Neuronal stem cell (in vitro differentiated cells): ENCODE measurements at places on chromosomes 12 and 14.

DNA sequence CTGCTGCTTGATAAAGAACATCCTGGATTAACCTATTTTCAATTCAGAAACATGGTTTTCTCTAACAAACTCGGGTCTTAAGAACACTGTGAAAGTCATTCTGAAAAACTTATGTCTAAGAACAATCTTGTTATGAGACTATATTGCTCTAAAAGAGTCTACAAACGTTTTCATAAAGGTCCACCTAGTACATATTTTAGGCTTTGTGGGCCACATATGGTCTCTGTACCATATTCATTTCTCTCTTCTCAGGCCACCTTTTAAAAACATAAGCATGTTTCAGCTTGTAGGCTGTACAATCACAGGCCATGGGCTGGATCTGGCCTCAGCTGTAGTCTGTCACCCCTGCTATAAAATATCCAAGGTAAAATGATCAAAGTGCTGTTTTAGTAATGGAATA, 39.9 kb downstream of the PPP4R3A start:
- no peak for DNase-seq

DNA sequence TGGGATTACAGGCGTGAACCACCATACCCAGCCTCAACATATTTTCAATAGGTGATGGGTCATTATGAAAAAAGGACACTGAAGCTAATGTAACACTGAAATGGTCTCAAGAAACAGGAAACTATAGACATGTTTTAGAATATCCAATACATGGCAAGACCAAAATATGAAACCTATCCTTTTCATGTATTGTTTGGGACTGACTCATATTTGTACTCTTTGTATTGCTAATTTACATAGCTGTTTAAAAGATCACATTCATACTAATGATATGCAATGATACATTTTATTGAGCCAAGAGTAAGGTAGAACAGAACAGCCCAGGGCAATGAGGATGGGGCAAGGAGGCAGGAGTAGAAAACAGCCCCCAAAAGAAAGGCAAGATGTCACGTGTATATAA, 32.6 kb downstream of the RESF1 start:
- no peak for DNase-seq

DNA sequence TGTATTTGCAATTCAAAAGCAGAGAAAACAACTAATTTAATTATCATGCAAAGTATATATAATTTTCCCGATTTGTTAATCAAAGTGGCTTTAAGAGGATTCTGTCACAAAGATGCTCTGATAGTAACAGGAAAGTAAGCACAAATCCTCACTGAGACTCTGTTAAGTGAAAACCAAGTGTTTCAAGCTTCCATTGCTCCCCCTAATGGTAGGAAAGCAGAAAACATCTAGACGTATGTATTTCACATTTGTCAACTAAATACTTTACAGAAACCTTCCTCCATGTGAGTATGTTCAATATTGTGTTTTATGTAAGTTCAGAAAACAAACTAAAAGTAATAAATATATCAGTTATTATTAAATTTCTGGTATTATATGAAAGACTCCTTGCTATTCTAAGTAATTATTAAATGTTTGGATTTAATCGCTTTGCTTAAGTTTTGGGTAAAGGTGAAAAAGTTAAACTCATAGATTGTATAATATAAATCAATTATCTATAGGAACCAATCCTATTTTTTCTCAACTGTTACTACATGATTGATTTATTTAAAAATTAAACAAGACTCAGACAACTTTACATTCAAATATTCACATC, 1.5 kb upstream of the NTS start:
- peak; percentile 51 for DNase-seq

GRCh38 chr12:132030367-132031038, 80.8 kb downstream of the EP400 start:
- DNase-seq, result no peak

GRCh38 chr14:74133833-74134481, 49.2 kb downstream of the LIN52 start:
- no peak for DNase-seq

GRCh38 chr12:12505544-12506495, 56.8 kb downstream of the DUSP16 start:
- no peak for DNase-seq

DNA sequence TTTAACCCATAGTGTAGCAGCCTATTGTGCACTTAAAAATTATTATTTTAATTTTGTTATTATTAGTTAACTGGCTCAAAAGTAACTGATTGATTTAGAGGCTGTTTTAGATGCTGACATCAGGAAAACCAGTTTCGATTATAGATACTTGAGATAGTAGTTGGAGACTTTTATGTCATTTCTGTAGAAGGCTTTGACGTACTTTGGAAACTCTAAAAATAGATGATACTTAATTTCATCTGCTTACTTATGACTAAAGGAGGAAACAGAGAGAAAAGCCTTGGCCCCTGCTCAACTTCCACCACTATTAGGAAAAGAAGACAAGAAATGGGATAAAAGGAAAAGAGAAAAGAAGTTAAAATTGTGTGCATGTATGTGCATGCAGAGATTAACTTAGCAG, 219.3 kb upstream of the HMGA2 start:
- DNase-seq, result no peak

- no peak for DNase-seq
Observed at GRCh38 chr14:94088516-94088915, 7.4 kb downstream of the IFI27L1 start.

GRCh38 chr14:92551044-92551841, 37.7 kb downstream of the RIN3 start:
- no peak for DNase-seq

GRCh38 chr12:109845824-109846205, 12.6 kb upstream of the TRPV4 start:
- no peak for DNase-seq

- DNase-seq, result no peak
Observed at GRCh38 chr12:29176941-29177340, 27.9 kb downstream of the FAR2 start.

GRCh38 chr12:48061938-48062719, 43.8 kb downstream of the SENP1 start:
- DNase-seq, result peak; percentile 33

DNA sequence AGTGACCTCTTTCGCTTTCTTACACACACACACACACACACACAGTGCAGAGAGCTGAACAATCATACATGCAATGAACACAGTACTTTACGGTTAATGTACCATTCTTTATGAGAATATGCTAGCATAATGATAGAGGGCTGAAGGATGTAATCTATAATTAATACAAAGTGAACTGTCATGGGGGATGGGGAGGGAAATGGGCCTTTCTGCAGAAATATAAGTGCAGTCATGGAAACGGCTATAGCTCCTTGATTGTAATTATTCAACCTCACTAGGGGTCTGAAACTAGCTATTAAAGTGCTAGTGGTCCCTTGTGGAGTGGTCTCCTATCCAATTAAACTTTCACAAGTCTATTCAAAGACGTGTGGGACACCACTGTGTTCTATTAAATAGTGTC, 443.2 kb upstream of the FOXG1 start:
- no peak for DNase-seq

- no peak for DNase-seq
Observed at GRCh38 chr14:104280085-104280901, 141.9 kb downstream of the KIF26A start.

DNA sequence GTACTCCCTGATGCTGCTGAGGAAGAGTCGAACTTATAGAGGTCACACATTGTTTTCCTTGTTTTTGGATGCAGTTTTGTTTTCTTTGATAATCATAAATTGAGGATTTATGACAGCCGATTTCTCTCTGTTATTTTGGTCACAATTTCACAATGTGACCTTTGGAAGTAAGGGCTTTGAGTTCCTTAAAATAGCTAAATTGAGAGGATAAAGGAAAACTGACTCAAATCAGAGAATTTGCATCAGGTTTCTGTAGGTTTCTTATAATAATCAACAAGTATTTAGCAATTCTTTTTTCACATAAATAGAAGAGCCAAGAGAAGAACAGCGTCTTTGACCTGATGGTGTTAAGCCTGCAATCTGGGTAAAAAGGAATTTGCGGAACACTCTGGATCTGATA, 66.1 kb downstream of the ETV6 start:
- no peak for DNase-seq

DNA sequence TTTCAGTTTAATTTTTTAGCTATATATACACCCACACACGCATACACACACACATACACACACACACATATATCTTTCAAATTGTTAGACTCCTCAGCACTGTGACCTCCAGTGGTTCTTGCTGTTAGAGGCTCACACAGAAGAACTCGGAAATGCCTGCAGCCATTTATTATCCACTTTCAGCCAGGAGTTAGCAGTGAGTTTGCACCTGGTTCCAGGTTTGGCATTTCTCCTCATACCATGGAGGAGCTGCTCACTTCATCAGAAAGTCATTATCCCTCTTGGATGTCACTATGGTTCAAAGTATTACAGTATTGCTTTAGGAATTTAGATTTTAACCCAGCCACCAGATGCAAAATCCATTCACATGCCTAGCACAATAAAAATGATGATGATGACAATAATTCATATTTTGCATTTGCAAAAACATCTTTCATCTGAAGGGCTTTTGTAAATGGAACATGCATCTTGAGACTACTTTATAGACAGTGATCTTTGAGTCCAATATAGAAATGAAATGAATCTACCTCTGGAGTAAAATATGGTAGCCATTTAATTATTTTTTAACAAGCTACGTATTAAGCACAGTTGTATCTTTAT, 42.3 kb downstream of the NPAS3 start:
- no peak for DNase-seq

DNA sequence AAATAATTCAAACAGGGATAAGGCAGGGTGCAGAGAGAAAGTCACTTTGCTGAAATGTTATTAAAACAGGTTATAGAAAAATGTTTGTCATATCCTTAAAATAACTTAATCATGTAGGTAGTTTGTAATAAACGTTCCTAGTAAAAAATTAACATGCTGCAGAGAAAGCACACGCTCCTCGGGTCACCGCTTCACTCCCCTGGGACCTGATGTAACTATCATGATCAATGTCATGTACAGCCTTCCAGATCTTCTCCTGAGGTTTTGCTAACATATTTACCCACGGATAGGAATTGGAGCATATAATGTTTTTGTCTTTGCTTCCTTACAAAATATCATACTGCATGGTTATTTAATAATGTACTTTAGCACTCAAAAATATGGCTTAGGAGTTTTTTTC, 285.1 kb upstream of the TMEM132C start:
- no peak for DNase-seq

DNA sequence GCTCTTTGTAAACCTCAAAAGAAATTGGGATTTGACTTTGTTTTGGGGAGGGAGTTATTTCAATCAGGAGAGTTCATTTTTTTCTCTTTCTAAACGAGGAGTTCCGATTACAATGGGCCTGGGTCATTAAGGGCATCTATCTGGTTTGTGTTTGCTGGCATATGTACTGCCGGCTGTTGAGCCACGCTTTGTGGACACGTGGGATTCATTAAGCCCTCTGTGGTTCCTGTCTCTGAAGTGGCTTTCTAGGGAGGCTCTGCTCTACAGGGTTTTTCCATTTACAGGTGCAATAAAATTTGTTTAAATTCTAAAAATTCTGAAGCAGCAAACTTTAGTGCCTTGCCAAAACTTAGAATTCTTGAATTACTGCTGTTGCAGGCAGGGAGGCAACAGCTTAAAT, 57.9 kb downstream of the GNS start:
- no peak for DNase-seq

GRCh38 chr14:97353102-97353501, 555.9 kb downstream of the VRK1 start:
- no peak for DNase-seq

GRCh38 chr12:48969833-48970701, 1.5 kb downstream of the WNT10B start:
- DNase-seq, result no peak

- no peak for DNase-seq
Observed at GRCh38 chr12:6899837-6900519, 4.6 kb upstream of the LRRC23 start.

- DNase-seq, result no peak
Observed at GRCh38 chr14:25759920-25760655, 710.1 kb upstream of the STXBP6 start.

- no peak for DNase-seq
Observed at GRCh38 chr12:52419656-52420055, 13.5 kb upstream of the KRT82 start.

DNA sequence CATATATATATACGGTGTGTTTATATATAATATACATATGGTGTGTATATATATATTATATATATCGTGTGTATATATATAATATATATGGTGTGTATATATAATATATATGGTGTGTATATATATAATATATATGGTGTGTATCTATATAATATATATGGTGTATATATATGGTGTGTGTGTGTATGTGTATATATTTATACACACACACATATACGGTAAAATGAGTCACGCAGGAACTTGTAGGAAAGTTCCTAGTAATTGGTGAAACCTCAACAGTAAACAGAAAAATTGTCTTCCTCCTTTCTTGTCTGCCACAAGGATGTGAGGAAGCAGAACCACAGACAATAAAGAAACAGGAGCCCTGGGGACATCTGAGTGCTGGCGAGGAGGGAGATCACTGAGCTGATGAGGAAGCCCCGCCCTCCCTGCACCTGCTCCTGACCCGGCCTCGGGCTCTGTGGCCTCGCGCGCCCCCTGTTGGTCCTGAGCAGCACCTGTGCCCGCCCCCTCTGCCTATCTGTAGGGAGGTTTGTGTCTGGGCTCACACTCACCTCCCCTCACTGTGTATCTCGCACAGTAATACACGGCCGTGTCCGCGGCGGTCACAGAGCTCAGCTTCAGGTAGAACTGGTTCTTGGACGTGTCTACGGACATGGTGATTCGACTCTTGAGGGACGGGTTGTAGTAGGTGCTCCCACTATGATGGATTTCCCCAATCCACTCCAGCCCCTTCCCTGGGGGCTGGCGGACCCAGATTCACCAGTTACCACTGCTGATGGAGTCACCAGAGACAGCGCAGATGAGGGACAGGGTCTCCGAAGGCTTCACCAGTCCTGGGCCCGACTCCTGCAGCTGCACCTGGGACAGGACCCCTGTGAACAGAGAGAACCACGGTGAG, 1079.4 kb downstream of the TMEM121 start:
- no peak for DNase-seq

- no peak for DNase-seq
Observed at GRCh38 chr14:23828001-23828400, 125.6 kb upstream of the DHRS4 start.

GRCh38 chr12:3132636-3133404, 55.6 kb downstream of the TSPAN9 start:
- no peak for DNase-seq

- DNase-seq, result no peak
Observed at GRCh38 chr12:92973614-92974013, 44.5 kb upstream of the EEA1 start.

DNA sequence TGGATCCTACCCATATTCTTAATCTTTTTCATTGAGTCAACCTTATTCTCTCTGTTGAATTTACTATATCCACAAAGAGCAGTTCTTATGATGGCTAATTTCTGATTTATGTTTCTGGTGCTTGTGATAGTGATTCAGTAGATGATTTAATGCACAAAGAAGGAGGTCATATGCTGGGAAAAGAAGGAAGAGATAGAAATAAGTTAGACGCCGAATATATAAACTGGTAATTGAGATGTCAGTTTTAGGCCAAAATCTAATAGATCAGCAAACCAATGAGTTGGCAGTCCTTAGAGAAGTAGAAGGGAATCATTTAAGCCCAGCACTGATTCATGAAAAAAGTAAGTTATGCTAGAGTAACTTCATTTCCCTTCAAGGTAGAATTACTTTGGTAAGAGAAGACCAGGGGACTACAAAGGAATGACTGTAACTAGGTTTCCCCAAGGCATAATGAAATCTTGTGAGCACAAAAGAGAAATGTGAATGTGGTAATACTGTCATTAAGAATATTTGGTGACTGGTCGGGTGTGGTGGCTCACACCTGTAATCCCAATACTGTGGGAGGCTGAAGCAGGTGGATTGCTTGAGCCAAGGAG, 132.4 kb downstream of the TGFB3 start:
- no peak for DNase-seq
